ENCODE measurements at places on chromosomes 6 and 20.

GRCh38 chr6:46381579-46381978 is 109.7 kb downstream of the RCAN2 start:
- no peak for DNase-seq

GRCh38 chr6:28589234-28589956 is 63.7 kb downstream of the GPX5 start:
- DNase-seq, result no peak

GRCh38 chr20:45304464-45304999 is 2.1 kb upstream of the RBPJL start:
- no peak for DNase-seq

DNA sequence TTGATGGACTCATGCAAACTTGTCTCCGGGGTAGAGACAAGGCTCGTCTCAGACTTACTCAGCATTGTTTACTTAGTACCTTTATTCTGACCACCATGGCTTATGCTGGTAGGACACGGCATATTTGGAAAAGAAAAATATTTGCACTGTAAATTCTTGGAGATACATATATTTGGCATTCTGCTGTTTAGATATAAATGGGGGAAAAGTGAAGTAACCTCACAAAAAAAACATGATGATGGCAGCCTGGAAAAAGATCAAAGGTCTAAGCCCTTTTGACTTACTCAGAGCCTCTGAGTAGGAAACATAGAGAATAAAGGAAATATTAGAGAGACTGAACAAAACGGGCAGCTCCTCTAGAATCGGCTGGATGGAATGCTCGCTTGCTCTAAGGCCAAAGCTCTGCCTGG is 32.5 kb downstream of the PDE10A start:
- no peak for DNase-seq

- DNase-seq, result no peak
These were observed 10.0 kb downstream of the DYNLT2 start for GRCh38 chr6:169741344-169741743.

DNA sequence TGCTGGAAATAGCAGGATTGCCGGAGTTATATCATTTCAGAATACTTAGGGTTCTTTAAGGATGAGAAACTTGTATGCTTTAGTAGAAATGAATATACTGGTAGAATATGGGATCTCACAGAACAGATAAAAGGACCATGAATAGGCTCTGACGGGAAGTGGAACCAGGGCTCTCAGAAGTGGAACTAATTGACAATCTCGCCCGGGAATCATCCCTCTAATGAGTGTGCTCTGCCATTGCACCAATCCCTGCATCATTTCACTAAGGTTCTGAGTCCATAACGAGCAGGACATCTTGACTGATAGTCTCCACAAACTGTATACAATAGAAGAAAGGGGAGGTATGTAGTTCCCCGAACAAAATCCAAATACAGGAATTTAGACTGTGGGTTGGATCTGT is 150.1 kb downstream of the COL9A1 start:
- DNase-seq, result no peak

DNA sequence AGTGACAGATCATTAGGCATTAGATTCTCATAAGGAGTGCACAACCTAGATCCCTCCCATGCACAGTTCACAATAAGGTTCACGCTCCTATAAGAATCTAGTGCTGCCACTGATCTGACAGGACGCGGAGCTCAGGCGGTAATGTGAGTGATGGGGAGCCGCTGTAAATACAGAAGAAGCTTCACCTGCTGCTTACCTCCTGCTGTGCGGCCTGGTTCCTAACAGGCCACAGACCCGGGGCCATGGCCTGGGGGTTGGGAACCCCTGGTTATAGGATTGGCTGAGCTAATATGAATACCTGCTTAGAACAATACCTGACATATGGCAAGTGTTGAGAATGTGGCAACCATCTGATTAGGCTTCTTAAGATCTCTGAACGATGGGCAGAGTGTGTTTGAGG is 2.4 kb downstream of the PNPLA1 start:
- DNase-seq, result no peak

- DNase-seq, result no peak
These were observed 136.4 kb downstream of the EYA2 start for GRCh38 chr20:47031004-47031403.

DNA sequence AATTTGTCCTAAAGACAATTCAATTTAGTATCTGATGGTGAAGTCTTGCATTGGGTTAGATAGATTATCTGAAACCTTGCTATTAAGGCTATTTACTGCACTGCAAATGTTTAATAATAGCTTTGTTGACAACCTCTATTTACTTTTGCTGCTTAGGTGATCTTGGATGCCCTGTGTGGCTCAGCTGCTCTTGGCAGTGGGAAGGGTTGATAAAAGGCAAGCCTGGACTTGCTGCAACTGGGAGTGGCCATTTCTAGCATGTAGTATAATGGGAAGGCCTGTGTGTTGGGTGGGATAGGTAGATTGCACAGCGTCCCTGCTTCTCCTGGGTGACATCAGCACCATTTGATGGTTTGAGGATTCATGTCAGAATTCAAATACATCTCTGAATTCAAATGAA is 49.1 kb downstream of the ARMC2 start:
- no peak for DNase-seq

GRCh38 chr20:42795111-42795695 is 394.5 kb downstream of the PTPRT start:
- DNase-seq, result peak; percentile 28

- no peak for DNase-seq
These were observed 26.4 kb downstream of the LY86 start for GRCh38 chr6:6614983-6615349.

DNA sequence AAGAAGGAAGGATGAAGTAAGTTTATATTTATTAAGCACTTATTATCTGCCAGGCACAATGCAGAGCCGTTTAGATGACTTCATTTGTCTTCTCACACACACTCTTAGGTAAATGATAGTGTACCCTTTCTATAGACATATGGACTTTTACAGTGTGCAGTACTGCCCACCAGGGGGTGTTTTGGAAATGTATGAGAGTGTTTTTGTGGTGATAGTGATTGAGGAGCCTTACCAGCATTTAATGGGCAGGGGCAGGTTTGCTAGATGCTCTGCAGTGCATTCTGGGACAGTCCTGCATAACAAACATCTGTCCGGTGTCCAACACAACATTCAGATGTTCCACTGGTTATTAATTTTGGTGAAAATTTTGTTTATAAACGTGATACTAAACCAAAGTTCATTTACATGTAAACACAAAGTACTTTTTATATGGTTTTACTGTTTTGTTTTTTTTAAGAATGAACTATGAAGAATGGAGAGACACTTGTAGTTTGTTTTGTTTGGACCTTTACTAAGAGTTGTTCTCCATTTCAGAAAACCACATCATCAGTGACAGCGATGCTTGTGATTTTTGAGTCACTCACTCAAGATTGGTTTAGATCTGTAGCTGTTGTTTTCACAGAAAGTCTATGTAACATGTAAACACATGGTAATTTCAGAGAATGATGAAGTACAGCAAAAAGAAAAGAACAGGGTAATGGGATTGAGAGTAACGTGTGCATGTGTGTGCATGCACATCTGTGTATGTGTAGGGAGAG is 19.9 kb downstream of the KCNS1 start:
- no peak for DNase-seq

- no peak for DNase-seq
These were observed 46.7 kb upstream of the MOCS1 start for GRCh38 chr6:39980839-39981580.

DNA sequence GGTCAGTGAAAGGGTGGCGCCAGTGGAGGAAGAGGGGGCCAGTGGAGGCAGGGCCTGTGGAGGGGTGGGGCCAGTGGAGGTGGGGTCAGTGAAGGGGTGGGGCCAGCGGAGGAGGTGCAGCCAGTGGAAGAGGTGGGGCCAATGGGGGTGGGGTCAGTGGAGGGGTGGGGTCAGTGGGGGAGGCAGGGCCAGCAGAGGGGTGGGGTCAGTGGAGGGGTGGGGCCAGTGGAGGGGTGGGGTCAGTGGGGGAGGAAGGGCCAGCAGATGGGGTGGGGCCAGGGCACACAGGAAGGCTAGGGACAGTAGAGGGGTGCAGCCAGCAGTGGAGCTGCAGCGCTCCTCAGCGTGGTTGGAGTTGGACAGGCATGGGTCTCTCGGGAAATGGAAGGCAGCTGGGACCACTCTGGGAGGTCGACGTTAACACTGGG is 18.7 kb downstream of the ADRM1 start:
- no peak for DNase-seq

GRCh38 chr6:47967843-47968242 is 143.2 kb downstream of the PTCHD4 start:
- no peak for DNase-seq

GRCh38 chr6:42507195-42507594 is 55.5 kb upstream of the TRERF1 start:
- no peak for DNase-seq

DNA sequence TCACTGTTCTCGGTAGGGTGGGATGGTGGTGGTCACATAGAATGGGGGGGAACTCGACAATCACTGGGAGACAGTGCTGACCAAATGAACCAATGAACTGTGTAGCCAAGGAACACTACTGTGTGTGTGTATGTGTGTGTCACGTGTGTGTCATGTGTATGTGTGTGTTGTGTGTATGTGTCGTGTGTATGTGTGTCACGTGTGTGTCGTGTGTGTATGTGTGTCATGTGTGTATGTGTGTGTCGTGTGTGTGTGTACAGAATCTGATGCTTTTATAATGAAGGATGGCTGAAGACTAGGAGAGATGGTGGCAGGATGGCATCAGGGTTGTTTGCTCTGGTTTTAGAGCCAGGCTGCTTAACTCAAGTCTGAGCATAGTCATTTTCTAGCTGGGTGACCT is 99.1 kb upstream of the DUSP22 start:
- DNase-seq, result no peak

DNA sequence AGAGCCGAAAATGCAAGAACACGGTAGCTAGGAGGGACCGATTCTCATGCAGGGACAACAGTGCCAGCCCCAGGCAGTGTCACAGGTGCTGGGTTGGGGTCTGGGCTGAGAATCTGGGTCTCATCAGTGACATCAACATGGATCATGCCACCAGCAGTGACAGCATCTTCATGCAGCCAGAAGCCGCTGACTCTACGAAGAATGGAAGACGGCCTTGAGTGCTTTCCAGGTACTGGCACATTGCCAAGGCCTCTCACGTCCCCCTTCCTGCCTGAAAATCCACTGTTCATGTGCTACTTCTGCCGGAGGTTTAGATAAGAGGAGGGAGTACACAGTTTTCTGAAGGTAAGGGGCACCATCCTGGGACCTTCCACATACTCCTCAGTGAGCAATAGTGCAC is 141.1 kb upstream of the FOXQ1 start:
- no peak for DNase-seq

DNA sequence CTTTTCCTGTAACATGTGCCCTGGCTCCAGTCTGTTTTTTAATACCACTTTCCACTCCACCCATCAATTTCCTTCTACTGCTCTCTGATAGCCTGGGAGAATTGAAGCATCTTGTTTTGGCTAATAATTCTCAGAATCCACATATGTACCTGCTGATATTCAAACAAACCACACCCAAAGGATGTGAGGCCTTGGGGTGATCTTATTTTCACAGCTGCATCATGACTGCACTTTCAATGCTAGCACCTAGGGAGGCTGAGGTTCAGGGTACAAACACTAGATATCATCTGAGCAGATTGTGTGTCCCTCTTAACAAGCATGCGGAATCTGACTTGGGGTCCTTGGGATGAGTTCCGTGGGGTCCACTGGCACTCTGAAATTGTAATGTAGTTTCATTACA is 12.7 kb downstream of the FNDC1 start:
- DNase-seq, result no peak

DNA sequence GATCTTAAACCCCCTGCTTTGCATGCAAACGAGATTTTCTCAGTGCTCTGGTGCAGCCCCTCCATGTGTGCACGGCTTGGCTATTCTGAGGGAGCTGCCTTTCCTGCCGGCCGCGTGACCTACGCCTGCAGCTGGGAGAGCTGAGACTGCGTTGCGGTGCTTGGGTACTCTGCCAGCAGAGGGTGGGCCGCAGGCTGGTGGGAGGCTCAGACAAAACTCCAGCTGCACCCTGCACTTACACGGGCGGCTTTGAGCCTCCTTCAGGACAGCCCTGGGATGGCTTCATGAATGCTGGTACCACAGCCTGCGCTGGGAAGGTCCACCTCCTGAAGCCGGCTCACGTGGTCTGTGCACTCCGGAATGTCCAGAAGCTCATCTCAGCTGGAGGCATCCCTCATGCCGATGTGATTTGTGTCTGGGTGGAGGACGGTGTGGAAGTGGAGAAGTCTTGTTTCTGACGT is 223.7 kb downstream of the DLL1 start:
- DNase-seq, result no peak

- no peak for DNase-seq
These were observed 2.2 kb downstream of the ASIP start for GRCh38 chr20:34243377-34243776.

DNA sequence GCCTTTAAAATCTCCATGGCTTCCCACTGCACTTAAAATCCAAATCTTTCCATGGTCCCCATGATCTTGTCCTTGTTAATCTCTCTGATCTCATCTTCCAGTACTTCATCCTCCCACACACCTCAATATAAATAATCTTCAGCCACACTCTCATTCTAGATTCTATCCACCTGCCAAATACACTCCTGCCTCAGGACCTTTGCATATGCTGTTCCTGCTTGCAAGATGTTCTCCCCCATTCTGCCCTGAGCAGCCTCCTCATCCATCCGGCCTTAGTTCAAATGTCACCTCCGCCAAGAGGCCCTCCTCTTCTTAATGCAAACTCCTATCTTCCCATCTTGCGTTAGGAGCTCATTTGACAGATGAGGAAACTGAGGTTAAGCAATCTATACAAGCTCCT is 77.4 kb downstream of the PREX1 start:
- DNase-seq, result no peak

- DNase-seq, result no peak
These were observed 157.9 kb downstream of the OGFRL1 start for GRCh38 chr6:71446470-71446869.

- no peak for DNase-seq
These were observed 88.4 kb upstream of the PDE10A start for GRCh38 chr6:165751486-165751885.

GRCh38 chr6:130982135-130982534 is 80.9 kb downstream of the EPB41L2 start:
- DNase-seq, result no peak

GRCh38 chr6:2575236-2575635 is 175.5 kb downstream of the MYLK4 start:
- DNase-seq, result no peak

GRCh38 chr6:157904999-157905398 is 76.7 kb upstream of the SYNJ2 start:
- DNase-seq, result no peak

- DNase-seq, result no peak
These were observed 6.8 kb upstream of the MAPK13 start for GRCh38 chr6:36123270-36124139.

DNA sequence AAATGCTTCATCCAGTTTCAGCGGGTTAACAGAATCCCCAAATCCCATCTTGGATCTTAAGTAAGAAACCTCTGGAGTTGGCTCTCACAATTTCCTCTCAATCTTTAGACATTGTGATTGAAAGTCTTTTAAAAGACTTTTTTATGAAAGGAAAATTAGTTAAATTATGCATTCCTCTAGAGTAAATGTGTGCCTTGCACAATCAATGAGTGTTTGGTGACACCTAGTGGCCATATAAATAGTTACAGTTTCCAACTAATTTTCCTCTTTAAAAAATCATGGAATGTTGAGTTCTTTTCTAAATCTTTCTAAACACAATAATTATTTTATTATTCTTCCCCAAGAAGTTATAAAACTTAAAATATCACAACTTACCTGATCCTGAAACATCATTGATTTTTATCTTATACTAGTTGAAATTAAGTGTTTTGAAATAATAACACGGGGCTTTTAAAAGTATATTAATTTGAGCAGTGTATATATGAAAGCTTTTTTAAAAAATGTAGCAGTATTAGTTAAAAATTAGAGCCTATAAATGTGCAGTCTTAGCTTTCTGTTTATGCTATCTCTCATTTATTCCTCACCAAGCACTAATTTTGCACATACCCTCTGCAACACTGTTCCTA is 66.4 kb downstream of the PKHD1 start:
- DNase-seq, result no peak
